ENCODE measurements at places on chromosomes 12 and 14.

DNA sequence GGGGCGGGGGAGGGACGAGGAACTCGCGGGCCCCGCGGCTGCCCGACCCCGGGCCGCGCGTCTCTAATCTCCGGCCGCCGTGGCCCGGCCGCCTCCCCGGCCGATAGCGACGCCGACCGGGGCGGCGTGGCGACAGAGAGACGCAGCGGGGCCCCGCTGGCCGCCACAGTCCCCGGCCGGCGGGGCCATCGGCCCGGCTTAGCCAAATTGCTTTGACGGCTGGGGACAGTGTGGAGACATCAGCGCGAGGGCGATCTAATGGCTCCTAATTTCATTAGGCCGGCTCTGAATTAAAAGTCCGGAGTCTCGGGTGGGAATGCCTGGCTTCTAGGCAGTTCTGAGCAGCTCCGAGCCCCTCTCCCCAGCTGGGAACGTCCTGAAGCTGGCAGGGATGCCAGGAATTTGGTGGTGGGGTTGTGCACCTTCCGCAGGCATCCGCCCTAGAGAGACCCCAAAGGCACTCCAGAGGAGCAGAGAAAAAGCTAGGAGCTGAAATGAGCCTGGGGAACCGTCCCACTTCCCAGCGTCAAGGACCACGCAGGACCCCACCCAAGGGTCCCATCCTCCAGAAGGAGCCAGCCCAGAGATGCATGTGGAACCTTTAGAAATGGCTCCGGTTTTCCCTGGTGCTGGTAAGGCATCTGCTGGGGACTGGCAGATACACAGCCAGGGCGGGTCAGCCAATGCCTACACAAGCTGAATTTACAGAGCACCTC, 9.6 kb downstream of the TBX5 start:
- DNase-seq, result no peak

- DNase-seq, result no peak
These were observed 319.1 kb downstream of the PPFIA2 start for GRCh38 chr12:81440001-81440400.

DNA sequence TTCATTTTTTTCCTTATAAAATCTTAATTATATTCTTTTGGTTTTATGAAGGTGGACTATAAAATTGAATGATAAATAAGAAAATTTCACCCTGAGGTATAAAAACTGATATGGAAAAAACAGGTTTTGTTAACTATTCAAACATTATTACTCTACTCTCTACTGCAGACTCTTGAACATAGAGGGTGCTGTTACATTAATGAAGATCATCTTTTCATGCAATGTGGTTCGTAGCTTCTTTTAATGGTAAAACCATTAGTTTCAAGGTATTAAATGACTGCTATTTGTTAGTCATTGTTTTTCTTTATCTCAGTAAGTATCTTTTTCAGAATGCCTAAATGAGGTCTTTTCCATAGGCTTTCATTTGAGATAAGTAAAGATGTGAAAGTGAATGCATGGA, 510.4 kb downstream of the SLC16A7 start:
- no peak for DNase-seq

DNA sequence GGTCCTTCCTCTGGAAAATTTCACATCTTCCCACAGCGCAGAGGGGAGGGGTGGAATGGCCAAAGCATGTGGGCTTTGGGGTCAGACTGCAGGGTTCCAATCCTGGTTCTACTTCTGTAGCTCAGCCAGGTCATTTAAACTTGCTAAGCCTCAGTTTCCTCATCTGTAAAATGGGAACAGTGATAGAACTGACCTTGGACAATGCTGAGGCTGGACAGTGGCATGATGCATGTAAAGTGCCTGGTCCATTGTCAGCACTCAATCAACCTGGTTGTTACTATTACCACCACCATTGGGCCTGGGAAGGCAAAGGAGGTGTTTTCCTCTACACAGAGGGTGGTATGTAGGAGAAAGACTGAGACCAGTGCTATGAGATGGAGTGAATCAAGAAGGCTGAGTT, 162.8 kb downstream of the VRK1 start:
- no peak for DNase-seq

GRCh38 chr12:109946505-109946904, 46.4 kb downstream of the TCHP start:
- no peak for DNase-seq

GRCh38 chr12:92143258-92143657, 2.4 kb downstream of the BTG1 start:
- DNase-seq, result no peak

GRCh38 chr12:124543590-124544310, 23.7 kb downstream of the NCOR2 start:
- DNase-seq, result no peak

DNA sequence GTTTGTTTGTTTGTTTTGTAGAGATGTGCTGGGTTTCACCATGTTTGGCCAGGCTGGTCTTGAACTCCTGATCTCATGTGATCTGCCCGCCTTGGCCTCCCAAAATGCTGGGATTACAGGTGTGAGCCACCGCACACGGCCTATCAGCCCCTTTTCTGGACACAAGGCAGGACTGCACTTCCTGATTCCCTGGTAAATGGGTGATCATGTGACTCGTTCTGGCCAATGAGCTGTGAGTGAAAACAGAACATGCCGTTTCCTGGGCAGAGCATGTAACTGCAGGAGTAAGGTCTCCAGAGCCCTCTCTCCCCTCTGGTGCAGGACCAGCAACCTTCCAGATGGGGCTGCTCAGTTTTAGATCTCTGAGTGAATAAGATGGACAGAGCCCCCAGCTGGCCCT, 92.7 kb downstream of the ITPK1 start:
- DNase-seq, result peak; percentile 8

DNA sequence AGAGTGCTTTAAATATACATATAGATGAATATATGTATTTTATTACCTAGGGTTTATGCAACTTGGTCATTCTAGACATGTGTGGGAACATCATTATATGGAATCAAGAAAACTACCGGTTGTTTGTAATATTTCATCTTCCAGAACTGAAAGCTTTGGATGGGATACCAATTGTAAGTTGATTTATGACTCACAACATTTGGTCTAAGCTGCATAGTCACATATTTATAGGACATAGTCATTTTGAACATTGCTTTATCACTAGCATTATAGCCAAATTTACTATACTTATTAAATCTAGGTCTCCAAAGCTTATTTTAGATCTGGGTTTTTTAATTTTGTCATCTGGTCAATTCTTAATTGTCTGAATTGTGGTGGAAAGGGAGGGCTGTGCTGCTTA, 83.7 kb upstream of the PCNX4 start:
- no peak for DNase-seq

- DNase-seq, result no peak
These were observed 11.4 kb downstream of the EIF2S1 start for GRCh38 chr14:67371247-67372148.

DNA sequence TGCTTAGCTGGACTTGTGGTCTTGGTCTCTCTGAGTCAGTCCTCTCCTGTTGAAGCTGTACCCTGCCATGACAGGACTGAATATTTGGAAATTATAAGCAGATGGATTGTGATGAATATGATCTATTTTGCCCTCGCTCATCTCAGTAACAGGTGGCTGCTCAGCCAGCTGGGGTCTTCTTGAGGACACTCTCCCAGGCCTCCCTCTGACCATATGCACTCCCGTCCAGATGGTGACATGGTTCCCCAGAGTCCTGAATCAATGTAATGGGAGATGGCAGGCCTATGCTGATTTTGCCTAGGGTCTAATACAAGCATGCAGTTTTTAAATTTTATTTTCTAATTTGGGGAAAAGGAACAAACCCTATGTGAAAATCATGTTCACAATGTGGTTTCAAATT, 63.1 kb upstream of the TRHDE start:
- DNase-seq, result no peak

DNA sequence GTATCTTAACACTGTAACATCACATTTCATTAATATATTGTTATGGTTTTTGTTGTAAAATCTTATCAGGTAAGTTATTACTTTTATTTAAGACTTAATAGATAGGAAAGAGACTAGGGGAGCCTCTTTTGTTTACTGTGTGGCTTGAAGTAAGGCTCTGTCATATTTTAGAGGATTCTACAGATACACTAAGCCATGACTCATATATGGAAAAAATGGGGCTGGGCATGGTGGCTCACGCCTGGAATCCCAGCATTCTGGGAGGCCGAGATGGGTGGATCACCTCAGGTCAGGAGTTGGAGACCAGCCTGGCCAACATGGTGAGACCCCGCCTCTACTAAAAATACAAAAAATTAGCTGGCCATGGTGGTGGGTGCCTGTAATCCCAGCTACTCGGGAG, 23.6 kb upstream of the NPFF start:
- DNase-seq, result no peak

GRCh38 chr14:49977126-49977841, 84.4 kb downstream of the ARF6 start:
- DNase-seq, result peak; percentile 46

DNA sequence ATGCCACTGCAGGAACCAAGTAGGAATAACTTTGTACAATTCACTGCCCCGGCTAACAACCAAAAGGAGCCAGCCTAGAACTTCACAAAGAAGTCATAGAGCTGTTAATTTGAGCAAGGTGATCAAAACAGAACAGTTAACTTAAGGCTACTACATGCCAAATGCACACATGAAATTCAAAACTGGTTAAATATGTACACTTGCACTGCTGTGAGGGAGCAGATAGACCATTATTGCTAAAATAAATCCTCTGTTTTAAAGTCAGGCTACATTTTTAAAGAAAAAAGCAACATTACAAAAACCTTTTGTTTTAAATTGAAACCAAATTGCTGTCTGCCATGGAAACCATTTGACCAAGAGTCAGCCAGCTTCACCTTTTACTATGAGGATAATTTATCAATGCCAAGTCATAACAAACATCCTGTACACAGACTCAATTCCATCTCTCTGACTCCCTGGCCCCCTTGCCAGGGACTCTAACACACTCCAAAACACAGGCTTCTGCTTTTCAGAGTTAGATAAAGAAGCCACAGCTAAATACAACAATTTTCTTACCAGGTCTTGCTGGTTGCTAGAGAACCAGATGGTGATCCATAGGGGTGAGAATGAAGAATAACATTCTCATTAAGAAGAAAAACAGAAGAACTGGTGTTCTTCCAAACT, 84.0 kb downstream of the LRP6 start:
- DNase-seq, result no peak

DNA sequence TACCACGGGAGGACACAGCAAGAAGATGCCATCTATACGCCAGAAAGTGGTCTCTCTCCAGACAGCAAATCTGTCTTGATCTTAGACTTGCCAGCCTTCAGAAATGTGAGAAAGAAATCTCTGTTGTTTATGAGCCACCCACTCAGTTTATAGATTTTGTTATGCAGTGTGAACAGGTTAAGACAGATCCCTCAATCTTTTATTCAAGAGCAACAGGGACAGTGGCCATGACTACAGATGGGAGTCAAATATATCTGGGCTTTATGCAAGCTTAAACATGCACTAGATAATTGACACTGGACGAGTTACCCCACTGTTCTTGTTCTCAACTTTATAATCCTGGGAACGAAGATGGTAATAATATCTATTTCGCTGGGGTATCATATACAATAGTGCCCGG, 288.7 kb downstream of the RPAP3 start:
- no peak for DNase-seq

GRCh38 chr12:62916632-62917425, 18.1 kb downstream of the PPM1H start:
- DNase-seq, result no peak

DNA sequence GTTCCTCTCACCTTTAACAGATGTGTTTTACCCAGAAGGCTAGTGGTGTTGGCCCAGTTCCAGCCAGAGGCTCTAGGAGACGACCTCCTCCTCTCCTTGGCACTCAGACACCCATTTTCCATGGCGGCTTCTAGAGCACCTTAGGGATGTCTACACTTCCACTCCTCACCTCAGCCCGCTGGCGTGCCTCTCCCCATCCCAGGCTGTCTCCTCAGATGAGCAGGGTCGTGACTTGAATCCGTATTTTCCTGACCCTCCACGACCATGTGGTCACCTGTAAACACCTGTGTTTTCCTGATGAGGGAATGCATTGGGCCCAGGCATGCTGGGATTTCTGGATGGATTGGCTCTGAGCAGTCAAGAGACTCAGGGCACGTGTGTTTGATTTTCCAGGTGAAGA, 21.8 kb upstream of the RIN3 start:
- no peak for DNase-seq

GRCh38 chr12:115230606-115231005, 546.6 kb upstream of the TBX3 start:
- no peak for DNase-seq

- no peak for DNase-seq
These were observed 153.1 kb downstream of the ANO6 start for GRCh38 chr12:45368841-45369489.

- DNase-seq, result no peak
These were observed 25.1 kb downstream of the CDKL1 start for GRCh38 chr14:50371546-50371945.

DNA sequence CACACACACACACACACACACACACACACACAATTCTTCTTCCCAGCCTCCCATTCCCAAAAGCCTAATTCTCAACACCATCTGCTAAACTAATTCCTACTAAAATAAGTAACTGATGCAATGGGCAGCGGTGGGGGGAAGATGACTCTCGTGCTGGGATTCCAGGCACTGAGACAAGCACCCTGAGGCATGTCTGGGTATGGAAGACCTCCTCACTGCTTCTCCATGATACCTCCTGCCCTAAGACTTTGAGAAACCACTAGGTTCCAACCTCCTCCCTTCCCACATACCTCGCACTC, 789 bp upstream of the VWF start:
- no peak for DNase-seq

DNA sequence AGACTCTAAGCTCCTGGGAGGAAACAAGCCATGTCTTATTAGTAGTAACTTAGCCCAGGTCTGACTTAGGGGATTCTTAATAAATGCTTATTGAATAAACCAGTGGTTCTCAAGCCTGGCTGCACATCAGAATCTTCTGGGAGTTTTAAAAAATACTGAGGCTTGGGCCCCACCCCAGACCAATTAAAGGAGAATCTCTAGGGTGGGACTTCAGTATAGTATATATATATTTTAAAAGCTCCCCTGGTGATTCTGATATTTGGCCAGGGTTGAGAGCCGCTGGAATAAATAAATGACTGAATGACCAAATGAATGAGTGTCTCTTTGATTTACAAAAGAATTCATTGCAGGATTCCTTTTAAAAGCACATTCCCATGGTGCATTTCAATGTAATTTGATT, 151.5 kb upstream of the GSC start:
- DNase-seq, result no peak

GRCh38 chr14:64653900-64654245, 50.4 kb upstream of the PLEKHG3 start:
- no peak for DNase-seq

- DNase-seq, result no peak
These were observed 23.0 kb downstream of the ISCA2 start for GRCh38 chr14:74516451-74517160.

- no peak for DNase-seq
These were observed 123.4 kb downstream of the ADCK1 start for GRCh38 chr14:77923131-77923936.

GRCh38 chr14:71694591-71695530, 237.4 kb upstream of the RGS6 start:
- no peak for DNase-seq

- DNase-seq, result no peak
These were observed 1.3 kb downstream of the HOXC5 start for GRCh38 chr12:54033980-54034784.

DNA sequence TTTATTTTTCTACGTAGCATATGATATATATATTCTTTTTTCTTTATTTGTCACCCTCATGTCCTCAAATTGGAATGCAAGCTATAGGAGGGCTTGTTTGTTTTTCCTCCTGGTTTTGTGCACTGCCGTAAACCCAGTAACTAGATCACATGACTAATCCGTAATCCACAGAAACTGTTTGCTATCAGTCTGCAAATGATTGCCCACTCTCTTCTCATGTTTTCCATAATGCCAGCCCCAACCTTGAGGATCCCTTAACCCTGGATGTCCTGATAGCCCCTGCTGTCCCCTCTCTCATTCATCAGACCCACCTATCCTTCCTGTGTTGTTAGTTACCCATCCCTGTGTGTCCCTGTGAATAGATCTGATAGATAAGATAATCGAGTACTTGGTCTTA, 94.0 kb downstream of the TSPAN9 start:
- no peak for DNase-seq
